ENCODE measurements at places on chromosomes 4 and X.

GRCh38 chr4:53693909-53694308 is 102.6 kb upstream of the LNX1 start:
- no peak for DNase-seq

DNA sequence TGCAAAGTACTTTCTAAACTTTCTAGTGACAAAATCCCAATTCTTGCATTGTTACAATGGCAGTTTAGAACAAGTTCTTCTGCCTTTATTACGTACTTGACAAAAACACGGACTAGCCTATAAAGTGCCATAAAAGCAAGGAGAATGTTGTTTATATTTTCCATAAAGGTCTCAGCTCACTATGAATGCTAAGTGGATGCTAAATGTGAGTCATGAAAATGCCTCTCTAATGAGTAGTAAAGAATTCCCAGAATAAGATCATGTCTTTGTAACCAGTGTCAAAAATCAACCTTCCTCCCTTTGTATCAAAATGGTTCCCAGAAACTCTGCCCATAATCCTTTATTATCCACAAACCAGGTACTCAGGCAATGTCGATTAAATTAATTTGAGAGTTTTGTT is 539.8 kb upstream of the SLIT2 start:
- DNase-seq = no peak

DNA sequence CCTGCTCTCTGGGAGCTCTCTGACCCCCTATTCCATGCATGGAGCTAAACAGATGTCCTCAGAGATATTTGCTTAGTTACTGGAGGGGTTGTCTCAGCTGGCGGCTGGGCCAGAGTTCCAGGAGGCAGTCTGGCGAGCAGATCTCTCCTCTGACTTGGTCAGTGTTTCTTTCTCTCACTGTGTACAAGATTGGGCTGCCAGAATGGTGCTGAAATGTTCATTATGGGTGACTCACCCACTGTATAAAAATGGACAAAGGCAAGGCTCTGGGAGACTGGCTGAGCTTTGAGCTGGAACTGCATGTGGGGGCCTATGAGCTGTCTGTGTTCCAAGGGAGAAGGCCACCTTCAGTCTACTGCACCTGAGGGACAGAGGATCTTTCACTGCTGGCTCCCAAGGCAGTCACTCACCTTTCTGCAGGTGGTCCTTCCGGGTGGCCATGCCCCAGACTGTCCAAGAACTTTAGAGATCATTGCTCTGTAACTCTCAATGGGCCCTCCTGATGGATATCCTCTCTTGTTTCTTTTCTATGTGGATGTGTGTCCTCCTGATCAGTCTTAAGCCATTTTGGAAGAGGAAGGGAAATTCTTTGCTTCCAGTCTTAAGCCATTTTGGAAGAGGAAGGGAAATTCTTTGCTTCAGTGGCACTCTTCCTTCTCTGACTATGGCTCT is 88.2 kb downstream of the CFAP299 start:
- DNase-seq = no peak

DNA sequence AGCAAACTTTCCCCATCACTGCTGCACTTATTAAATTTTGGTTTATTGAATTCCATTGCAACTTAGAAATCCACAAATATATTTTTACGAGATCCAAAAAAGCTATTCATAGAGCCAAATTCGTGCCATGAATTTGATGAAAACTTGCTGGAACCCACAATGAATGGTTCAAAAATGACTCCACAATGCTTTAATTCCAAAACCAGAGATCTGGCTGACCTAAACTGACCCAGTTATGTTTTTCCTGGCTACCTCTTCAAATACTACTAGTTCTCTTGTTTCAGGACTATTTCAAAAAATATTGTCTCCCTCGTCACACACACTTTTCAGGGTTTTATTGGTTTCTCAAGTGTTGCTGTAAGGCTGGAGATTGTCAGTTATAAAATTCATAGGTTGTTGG is 474.8 kb downstream of the PDGFC start:
- DNase-seq = no peak

DNA sequence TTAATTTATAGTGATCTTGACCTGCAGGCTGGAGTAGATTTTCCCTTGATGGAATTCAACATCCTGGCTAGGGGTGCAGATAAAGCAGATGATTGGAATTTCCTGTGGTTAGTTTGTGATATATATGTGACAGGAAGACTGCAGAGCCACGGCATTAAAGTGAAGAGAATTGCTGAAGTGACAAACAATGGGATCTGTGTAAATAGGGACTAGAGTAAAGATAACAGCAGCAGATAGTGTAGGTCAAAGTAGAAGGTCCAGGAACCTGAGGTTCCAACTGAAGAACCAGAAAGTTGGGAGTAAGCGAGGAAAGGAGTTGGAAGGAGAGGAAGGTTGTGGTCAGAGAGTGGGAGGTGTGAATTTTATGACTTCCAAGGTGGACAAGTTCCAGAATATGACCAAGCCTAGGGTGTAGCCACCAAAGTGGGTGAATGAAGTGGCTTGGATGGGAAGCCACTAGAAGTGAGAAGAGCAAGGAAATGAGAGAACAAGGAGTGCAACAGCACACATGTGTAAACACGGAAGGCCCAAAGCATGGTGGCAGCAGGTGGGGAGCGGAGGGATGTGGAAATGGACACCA is 325.0 kb downstream of the RAB28 start:
- no peak for DNase-seq

GRCh38 chrX:12223650-12224049 is 85.4 kb downstream of the FRMPD4 start:
- no peak for DNase-seq

DNA sequence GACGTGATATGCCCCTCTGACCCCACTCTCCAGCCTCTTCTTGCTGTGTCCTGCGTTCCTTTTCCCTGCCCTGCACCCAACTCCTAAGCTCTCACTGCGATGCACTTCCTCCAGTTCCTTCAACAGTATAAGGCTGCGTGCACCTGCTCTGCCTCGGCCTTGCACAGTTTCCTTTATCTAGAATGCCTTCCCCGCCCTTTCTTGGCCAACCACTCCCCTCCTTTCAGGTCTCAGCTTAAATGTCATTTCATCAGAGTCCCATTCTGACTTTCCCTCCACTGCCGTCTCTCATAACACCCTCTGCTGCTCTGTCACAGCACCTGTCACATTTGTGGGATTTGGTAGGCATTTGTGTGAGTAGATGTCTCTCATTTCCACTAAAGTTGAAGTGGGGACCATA is 58.4 kb upstream of the NEIL3 start:
- no peak for DNase-seq

DNA sequence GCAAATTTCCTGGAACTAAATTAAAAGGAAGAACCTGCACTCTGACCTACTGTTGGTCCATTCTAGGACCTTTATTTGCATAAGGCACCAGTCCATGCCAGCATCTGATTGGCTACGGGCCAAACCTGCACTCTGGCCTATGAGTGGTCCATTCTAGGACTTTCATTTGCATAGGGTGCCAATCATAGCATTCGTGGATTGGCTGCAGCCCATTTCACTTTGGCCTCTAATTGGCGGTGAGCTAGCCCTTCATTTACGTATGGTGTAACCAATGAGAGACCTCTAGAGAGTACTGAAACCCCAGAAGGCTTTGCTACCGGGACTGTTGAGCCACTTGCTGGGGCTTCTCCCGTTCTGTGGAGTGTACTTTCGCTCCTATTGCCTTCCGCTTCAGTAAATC is 6.1 kb upstream of the RNF175 start:
- DNase-seq = no peak

DNA sequence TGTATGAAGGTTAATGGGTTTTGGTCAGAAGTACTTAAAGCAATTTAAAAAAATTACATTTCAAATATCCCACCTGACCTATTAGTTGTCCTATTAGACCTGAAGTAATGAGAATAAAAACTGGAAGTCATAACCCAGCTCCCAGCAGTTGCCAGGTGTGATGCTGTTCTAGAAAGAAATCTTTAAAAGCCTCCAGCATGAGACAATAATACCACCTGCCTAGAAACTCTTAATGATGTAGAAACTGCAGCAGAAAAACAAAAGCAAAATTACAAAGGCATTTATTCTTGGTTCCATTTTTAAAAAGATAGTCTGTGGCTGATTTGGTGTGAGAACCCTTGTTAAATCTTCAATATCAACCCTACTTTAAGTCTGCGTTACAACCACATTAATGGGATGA is 1137.7 kb upstream of the TENM3 start:
- no peak for DNase-seq

GRCh38 chr4:164935363-164935762 is 42.1 kb downstream of the TRIM61 start:
- no peak for DNase-seq

DNA sequence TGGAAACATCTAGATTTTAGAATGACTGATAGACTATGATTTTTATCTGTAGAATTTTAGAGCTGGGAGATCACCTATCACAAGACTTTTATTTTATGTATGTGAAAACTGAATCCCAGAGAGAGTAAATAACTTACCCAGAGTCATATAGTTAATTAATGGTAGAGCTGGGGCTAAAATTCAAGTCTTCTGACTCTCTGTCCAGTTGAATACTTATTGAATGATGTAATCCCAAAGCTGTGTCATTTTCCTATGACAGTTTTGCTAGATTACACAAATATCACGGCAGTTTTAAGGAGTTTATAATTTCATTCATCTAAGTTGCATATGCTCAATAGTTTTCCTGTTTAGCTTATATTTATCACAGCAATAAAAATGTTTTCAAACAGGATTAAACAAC is 6.7 kb downstream of the NRK start:
- no peak for DNase-seq

GRCh38 chr4:142098900-142099545 is 462.6 kb downstream of the IL15 start:
- DNase-seq = no peak

- DNase-seq = no peak
Observed at GRCh38 chr4:188016754-188017153, 21.2 kb downstream of the ZFP42 start.

GRCh38 chr4:96356591-96357370 is 516.9 kb downstream of the PDHA2 start:
- DNase-seq = no peak

DNA sequence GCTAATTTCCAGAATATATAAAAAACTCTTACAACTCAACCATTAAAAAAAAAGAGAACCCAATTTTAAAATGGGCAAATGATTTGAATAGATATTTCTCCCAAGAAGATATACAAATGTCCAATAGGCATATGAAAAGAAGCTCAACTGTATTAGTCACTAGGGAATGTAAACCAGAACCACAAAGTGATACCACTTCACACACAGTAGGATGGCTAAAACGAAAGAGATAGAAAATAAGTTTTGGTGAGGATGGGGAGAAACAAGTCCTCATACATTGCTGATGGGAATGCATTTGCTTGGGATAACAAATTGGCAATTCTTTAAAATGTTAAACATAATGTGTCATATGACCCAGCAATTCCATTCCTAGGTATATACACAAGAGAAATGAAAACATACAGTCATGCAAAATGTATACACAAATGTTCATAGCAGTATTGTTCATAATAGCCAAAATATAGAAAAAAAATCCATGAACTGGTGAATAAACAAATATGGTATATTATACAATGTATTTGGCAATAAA is 5.7 kb downstream of the TCEAL3 start:
- DNase-seq = no peak

- no peak for DNase-seq
Observed at GRCh38 chrX:71846429-71846828, 64.2 kb upstream of the NHSL2 start.

GRCh38 chr4:54930226-54930625 is 195.2 kb downstream of the KDR start:
- DNase-seq = no peak

DNA sequence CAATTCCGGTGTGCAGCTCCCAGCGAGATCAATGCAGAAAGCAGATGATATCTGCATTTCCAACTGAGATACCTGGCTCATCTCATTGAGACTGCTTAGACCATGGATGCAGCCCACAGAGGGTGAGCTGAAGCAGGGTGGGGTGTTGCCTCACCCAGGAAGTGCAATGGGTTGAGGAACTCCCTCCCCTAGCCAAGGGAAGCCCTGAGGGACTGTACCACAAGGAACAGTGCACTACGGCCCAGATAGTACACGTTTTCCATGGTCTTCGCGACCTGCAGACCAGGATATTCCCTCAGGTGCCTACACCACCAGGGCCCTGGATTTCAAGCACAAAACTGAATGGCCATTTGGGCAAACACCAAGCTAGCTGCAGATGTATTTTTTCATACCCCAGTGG is 150.0 kb downstream of the TET2 start:
- DNase-seq = no peak

DNA sequence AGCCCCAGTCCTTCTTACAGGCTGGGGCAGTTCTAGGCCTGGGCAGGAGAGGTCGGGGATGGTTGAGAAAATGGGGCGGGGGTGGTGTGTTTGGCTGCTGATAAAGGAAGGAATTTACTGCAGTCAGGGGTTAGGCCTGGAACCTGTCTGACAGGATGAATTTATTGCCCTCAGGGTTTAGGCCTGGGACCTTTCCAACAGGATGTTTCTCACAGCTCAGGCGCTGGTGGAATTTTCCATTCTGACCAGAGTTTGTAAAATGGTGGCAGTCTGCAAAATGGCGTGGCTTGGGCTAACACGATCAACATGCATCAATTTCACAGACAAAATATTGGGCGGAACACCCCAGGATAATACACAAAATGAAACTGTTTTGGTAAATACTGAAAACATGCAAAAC is 83.5 kb upstream of the SPIN4 start:
- no peak for DNase-seq

DNA sequence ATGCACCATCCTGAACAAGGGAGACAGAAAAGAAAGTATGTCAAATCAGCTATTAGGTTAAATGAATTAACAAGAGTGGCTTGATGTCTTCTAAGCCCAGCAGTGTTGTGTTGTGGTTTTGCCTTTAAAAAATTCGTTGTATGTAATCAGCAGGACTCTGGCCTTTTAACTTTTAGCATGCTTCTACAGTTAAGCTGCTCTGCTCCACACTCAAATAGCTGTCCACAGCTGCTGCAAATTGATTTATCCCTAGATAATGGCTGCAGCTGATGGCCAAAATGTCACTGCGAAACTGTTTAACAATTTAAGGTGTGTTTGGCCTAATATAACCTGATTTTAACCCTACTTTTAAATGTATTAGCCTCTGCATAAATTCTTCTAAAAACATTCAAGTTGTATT is 85.8 kb downstream of the CXXC4 start:
- no peak for DNase-seq

DNA sequence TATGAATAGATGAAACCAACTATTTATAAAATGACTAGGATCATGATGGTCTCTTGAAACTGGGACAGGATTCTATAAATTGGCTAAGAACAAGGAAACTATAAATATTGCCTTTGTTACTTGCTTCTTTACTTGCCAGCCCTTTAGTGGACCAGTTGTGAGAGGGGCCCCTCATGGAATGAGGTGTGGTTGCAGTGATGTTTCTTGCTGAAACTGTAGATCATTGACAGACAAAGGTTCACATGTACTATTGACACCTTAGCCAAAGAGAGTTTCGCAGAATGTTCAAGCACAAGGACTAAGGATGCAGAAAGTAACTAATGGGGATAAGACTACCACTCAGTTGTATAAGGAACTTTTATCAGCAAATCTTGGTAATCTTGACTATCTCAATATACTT is 135.0 kb upstream of the SMIM10 start:
- DNase-seq = no peak

GRCh38 chrX:4110964-4111363 is 397.5 kb upstream of the PRKX start:
- DNase-seq = no peak

- DNase-seq = no peak
Observed at GRCh38 chr4:38320343-38320695, 343.7 kb upstream of the KLF3 start.

- DNase-seq = no peak
Observed at GRCh38 chr4:52051213-52051614, at the start of gene SPATA18. Gene SPATA18, plus strand, starts transcription at chr4:52051304. Its CDS starts 401 bp downstream, at chr4:52051705.

Data from hypothalamus (tissue), 51 donors.